ENCODE measurements at places on chromosomes 6 and 20.

DNA sequence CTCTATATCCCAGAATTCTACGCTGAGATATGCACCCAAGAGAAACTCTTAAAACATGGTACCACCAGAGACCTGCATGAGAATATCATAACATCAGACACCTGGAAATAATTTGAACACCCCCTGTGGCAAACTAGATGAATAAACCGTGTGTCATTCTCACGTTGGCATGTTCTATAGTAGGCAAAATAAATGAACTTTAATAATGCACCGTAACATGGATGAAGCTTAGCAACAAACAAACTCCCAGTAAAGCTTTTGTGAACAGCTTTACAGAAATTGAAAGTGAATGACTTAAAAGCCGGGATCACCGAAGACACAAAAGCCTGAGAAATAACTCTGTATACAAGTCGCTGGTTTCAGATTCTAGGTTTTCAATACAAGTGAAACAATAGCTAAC, 1166.8 kb upstream of the CITED2 start:
- no peak for DNase-seq

DNA sequence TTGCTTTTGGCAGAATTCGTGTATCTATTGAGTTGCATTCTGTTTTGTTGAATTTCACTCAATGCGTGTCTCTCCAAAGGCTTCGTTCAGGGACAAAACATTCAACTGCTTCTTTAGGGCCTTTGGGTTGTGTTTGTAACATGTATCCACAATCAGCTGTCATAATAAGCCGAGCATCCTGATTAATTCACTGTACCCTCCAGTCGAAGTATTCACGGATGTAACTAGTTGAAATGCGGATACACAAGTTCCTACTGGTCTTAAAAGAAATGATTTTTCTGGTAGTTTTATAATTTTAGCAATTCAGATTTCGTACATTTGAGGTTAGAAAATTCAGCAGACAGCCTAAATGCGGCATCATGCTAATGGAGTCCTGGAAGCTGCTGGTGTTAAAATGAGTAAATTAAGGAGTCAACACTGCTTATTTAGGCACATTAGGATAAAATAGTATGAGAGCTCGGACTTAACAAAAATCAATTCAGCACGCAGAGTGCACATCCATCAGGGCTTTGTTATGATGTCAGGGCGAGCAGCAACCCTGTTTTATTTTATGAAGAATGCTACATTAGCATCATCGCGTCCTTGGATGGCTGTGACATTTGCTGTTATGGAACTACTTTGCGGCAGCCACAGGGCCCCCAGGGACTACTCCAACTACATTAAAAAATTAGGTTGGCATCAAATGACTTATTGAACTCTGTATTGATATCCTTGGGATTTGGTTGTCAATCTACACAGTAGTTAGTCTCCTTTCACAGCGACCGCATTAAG, 489.3 kb upstream of the FLRT3 start:
- DNase-seq = no peak

GRCh38 chr6:38638941-38639497, 710 bp downstream of the BTBD9 start:
- peak; percentile 74 for DNase-seq

- DNase-seq = no peak
These were observed 102.4 kb downstream of the CDH4 start for GRCh38 chr20:61354501-61354900.

- no peak for DNase-seq
These were observed 27.4 kb upstream of the STXBP5 start for GRCh38 chr6:147176795-147177194.

GRCh38 chr6:82022614-82023129, 224.9 kb downstream of the IBTK start:
- no peak for DNase-seq

DNA sequence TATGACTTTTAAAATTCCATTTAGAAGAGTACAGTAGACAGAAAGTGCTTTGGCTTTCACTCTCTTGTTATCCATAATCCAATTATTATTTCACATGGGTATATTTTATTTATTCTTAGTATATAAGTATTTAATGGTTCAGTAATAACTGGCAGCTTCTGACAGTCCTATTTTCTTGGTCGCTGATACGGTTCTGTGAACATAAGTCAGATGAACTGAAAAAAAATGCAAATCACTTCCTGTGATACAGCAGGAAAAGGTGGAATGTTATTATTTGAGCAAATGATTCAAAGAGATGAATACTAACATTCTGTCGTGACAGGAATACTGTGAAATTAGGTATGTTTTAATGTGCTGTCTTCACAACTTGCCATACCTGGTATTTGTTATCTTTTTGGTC, 132.3 kb downstream of the ARHGAP18 start:
- DNase-seq = no peak

DNA sequence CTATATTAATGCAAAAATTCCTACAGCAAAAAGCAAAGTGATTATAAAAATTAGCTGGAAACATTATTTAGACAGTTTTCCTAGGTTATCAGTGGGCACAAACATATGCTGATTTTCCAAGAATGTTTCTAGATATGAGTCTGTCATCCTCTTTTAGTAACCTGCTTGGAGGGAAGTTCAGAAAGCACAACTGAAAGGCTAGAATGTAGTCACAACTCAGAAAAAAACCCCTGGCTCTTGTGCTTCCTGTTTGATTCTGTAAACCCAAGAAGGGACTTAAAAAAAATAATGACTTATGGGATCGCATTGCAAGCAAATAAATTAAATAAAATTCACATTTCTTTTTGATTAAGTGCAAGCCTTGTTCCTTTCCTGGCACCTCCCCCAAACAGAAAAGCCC, 708.4 kb upstream of the EPHA7 start:
- DNase-seq = no peak

DNA sequence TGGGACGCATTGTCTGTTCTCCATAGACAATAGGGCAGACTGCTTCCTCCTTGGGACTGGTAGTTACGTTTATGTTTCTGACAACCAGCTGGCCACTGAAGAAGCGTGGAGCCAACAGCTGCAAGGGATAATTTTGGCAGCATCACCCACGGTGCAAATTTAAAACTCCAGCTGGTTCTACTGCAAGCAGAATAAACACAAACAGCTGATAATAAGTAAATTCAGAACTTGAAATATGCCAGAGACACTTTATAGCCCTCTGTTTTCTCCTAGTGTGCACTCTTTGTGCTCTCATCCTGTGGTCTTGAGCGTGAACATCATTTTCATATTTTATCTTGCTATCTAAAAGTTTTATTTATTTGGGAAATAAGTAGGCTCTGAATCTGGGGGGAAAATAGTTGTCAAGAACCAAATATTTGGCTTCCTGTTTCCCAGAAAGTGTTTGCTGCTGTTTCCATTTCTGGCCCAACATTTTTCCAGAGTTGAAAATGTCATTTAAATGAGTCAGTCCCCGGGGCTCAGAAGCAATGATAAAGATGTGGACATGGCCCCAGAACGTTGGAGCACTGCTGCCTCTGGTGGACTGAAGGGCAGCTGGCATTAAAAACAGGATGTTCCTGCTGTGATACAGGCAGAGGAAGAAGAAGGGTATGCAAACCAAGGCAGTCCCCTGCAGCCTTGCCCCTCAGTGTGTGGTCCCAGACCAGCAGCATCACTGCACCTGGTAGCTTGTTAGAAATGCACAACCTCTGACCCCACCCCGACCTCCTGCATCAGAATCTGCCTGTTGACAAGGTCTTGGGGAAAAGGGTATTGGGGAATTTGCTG, 12.5 kb upstream of the THBD start:
- no peak for DNase-seq

DNA sequence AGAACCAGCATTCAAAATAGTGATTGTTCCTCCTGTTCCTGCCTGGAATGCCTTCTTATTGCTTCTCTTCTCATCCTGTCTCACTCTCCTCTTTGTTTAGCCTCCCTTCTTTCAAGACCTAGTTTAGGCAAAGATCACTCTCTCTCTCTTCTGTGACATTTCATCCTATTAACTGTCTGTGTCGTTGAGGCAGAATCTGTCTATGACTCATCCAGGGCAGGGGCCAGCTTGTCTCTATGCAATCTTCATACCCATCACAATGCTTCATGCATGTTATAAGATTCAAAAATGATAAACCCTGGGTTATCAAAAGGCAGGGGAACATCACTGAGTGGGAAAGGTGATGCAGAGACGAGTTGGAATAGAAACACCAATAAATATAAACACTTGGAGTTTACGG, 32.2 kb upstream of the FOXA2 start:
- no peak for DNase-seq

- DNase-seq = no peak
These were observed 1380.6 kb upstream of the DEFB115 start for GRCh38 chr20:29876911-29877285.

- no peak for DNase-seq
These were observed 171.4 kb downstream of the MYLK4 start for GRCh38 chr6:2579241-2579761.

DNA sequence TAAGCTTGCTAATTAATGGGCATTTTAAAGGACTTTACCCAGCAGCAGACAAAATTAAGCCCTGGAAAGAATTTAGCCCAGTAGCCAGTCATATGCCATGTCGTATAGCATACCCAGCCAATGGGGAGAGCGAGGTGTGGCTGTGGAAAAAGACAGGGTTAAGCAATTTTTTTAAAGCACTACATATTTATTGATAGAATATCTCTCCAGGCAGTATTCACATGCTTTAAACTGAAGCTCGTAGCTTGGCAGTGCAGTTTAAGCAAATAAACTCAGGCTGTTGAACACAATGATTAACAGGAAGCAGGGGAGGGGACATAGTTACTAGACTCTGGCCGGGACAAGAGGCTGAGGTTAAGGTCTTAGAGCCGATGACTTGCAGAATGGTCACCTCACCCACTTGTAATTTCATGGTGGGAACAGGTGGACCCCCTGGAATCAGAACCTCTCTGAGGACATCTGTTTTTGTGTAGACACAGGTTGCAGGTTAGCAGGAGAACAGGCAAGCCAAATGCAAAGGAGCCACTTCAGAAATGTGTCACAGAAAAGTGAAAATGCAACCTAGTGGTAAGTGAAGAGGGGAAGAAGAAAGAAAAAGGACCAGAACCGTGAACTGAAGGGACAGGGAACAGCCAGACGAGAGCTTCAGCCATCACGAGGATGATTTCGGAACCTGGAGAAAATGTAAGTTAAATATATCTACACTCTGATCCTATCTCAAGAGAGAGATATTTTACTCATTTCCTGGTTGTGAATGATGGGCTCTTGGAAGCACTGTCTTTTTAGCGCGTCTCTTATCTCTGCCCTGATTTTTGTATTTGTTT, 7.2 kb downstream of the GCNT2 start:
- DNase-seq = peak; percentile 53

GRCh38 chr6:15170126-15170525, 75.7 kb upstream of the JARID2 start:
- DNase-seq = no peak

- DNase-seq = no peak
These were observed 442.4 kb downstream of the CD83 start for GRCh38 chr6:14559746-14560536.

DNA sequence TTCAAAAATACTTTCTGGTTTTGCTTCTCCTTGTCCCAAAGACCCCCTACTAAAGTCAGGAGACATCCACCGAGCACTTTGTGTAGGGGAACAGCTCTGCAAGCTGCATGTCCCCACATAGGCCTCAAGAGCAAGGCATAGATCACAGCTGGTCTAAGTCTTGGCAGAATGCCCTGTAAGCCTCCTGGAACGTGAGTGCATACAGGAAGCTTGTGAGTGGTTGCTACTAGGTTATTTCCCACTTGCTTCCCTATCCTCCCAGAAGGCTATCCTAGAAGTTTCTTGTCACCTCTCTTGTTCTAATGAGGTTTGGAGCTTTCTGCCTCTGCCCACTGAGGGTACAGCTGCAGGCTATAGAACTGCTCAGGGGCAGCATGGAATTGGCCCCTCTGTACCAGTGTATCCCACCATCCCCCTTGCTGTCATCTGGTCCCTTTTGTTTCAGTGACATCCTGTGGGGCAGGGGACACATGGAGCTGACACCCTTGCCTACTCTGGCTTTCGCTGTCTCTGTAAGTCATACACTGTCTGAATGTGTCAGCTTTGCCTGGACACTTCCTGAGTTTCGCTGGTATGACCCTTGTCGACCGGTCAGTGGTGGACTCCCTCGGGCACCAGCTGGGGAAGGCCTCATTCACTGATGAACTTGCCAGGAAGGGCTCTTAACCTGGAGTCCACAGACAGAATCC, 35.6 kb upstream of the KCNK16 start:
- DNase-seq = no peak
